Stimulated activated CD4-positive, alpha-beta T cell treated with anti-CD3 and anti-CD28 coated beads, Interleukin-4, amount 100 ng/mL, for 24 hours (primary cell): ENCODE measurements at places on chromosomes 3 and 15.

- DNase-seq: no peak
These were observed 33.5 kb upstream of the ALPK3 start for GRCh38 chr15:84783493-84784251.

DNA sequence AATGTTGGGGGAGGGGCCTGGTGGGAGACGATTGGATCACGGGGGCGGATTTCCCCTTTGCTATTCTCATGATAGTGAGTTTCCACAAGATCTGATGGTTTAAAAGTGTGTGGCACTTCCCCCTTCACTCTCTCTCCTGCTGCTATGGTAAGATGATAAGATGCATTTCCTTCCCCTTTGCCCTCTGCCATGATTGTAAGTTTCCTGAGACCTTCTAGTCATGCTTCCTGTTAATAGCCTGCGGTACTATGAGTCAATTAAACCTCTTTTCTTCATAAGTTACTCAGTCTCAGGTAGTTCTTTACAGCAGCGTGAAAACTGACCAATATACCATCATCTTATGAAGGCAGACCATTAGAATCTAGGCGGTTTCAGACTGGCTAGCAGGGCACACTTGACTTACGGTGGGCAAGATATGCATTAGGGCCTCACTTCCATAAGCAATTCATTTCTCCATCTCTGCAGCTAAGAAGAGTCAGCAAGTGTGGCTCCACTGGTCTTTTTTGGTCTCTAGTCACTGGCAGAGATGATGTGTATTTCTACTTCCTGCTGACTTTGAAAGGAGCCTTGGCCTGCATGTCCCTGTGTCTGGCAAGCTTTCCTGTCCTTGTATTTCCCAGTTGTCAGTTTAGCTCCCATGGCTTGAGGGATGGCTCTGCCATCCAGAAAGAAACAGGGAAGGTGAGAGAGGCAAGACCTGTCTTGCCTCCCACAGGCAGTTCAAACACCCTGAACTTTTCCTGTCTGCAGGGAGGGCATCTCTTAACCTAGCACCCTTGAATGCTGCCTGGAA is 109.0 kb upstream of the ADAMTS9 start:
- DNase-seq: no peak

GRCh38 chr3:101988596-101988995 is 139.3 kb downstream of the NFKBIZ start:
- DNase-seq: peak; percentile 23

DNA sequence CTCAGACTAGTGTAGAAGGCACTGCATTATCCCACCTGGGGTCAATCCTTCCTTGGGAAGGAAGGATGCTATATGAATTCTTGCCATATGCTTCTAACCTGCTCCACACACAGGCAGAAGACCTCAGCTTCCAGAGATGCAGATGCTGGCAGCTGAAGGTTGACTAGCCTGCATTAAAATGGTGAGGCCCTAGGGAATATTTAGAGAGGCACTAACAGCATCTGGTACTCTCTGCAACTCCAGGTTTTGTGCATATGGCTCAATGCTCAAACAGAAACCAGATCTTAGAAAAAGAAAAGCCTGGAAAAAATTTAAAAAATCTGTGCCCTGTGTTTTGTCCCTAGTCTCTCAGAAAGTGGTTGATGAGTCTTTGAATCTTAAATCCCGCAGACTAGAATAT is 56.0 kb upstream of the MYRIP start:
- no peak for DNase-seq

GRCh38 chr15:100879464-100880138 is at the start of gene ALDH1A3:
TSS of gene ALDH1A3 (plus strand) at chr15:100879831. CDS start at chr15:100879908, 77 bp downstream.
- no peak for DNase-seq

DNA sequence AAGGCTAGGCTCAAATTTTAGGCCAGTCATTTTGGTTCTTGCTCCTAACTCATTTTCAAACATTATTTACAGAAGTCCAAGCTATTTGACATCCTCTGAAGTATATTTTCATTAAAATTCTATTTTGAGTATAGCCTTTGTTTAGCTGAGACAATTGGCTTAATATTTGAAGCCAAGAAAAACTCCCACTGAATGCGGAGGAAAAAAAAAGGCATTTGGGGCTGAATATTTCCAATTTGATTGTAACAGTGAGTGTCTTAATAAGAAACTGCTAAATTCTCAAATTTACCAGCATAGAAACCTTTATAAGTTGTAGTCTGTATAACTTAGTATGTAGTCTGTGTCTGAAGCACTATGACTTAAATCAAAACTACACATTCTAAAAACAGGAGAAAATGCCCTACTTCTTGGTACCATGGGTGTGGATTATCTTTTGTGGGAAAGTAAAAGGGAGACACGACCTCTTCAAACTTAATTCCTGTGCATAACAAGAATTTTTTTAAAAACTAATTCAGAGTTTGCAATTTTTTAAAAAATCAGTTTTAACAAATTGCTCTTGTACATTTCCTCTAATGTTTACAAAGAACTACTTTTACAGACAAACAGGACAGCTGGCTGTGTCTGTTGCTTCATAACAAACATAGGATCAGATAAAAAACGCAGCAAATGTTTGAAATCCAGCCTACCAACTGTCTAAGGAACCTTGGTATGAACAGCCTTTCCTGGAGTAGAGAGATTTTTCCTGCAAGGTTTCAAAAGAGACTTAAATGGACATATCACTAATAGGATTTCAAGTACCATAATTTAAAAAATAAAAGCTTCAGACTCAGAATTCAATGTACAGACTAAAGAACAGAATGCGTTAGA is 52.7 kb upstream of the LMOD3 start:
- DNase-seq: no peak

DNA sequence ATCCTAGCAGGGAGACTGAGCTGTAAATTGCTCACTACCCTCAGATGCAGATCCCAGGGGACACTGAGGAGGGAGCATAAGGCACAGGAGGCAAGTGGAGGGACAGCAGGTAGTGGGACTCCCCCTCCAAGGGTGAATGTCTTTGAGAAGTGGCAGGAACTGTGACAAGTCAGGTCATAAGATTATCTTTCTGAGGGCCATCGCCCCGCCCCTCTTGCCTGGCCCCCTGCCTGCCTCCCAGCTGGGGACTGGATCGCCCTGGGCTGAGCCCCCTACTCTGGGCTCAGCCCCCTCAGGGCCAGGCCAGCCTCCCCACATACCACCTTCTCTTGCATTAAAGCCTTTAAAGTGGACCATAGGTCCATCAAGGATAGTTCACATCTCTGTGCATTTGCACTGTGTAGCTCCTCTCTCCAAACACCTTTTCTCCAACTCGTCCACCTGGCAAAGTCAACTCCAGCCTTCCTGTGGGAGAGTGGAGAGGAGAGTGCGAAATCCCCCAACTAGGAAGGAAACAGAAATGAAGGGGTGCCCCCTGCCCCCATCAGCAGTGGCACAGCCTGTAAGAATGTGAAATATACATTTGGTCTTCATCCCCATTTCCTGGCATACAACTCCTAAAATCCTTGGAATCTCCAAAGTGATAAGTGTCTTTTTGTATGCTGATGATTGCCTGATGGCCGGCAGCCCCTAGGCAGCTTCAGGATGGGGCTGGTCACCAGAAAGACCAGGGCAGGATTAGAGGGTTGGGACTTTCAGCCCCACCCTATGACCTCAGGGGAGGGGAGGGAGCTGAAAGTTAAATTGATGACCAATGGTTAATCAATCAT is 14.7 kb downstream of the PIF1 start:
- no peak for DNase-seq

DNA sequence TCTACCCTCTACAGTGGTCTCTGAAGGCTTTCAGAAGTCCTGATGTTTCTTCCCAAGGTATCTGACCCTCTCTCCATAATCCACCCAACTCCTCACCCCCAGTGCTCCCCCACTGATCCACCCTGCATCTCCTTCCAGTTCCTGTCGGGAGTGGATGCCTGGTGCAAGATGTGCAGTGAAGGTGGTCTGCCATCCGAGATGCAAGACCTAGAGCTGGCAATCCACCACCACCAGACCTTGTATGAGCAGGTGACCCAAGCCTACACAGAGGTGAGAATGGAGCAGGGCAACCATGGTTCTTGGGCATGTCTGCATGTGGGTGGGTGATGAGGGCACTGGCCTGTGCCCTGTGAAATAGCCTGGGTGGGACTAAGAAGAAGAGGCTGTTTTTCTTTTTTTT is 337.8 kb upstream of the ROPN1 start:
- DNase-seq: no peak

GRCh38 chr3:183247011-183247589 is 6.0 kb upstream of the B3GNT5 start:
- no peak for DNase-seq

DNA sequence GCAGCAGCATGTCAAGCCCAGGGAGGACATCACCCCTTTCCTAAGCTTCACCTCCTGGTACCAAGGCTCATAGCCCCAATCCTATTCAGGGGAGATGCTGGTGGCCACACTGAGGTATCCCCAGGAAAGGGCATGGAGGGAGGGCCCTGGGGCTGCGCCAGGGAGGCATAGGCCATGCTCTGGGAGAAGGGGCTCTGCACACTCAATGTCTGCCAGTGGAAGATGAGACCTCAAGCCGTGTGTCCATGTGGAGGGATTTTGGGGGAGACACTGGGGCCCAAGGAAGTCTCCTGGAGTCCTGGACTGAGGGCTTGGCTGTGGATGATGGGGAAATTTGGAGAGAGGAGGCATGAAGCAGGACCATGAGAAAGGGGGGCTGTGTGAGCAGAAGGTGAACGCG is 21.2 kb upstream of the PRR23E start:
- DNase-seq: no peak

DNA sequence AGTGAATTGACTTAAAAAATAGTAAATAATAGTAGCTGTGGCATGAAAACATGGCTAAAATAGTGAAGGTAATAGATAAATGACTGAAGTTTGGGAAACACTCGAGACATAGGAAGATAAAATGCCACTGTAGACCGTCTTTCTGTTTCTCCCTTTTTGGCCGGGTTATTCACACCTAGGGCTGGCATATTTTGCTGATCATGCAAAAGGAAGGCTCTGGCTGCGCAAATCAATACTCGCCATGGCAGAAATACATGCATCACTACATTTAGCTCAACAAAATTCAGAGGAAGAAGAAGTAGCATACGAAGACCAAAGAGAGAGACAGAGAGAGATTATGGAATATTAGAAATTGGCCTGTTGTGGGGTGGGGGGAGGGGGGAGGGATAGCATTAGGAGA is 242.2 kb upstream of the KBTBD8 start:
- no peak for DNase-seq

DNA sequence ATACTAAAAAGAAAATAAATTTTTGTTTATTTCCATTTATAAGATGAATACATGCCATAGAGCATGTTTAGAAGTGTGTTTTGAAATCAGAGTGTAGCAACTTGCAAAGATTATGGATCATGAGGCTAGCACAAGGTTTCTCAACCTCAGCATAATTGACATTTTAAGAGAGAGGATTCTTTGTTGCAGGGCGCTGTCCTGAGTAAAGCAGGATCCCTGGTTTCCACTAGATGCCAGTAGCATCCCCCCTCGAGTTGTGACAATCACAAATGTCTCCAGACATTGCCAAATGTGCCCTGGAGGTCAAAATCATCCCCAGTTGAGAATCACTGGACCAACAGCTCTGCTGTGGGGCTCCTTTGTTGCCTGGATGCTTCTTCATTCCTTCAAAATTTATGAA is 128.5 kb upstream of the RBMS3 start:
- no peak for DNase-seq

DNA sequence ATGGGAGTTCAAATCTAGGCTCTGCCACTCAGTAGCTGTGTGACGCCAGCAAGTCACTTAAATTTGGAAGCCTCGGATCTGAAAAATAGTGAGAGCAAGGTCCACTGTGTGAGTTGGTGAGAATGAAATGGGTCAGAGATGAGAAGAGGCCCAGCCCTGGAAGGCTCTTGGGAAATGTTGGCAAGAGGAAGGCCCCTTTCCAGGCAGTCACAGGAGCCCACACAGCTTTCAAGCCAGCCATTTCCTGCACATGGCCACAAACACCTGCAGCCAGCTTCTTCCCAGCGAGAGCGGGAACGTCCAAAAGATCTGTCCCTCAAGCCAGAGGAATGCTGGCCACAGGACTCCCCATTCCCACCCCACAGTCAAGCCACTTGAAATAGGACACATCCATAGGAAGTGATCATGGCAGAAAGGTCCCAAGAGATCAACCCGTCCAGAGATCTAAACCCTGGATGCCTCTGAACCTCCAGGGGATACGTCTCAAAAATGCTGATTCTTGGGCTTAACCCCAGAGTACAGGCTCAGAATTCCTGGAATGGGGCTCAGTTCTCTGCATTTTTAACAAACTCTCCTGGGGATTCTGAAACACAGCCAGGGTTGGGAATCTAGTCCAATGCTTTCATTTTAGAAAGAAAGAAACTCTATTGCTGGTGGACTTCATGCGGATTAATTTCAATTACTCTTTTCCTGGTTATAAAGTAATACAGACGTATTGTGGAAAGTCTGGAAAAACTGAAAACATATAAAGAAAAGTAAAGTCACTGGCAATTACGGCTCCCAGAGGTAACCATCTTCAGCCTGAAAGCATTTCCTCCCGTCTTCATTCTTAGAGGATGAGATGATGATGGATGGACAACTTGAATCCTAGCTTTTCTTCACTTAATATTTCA is 35.9 kb downstream of the NTRK3 start:
- DNase-seq: no peak

DNA sequence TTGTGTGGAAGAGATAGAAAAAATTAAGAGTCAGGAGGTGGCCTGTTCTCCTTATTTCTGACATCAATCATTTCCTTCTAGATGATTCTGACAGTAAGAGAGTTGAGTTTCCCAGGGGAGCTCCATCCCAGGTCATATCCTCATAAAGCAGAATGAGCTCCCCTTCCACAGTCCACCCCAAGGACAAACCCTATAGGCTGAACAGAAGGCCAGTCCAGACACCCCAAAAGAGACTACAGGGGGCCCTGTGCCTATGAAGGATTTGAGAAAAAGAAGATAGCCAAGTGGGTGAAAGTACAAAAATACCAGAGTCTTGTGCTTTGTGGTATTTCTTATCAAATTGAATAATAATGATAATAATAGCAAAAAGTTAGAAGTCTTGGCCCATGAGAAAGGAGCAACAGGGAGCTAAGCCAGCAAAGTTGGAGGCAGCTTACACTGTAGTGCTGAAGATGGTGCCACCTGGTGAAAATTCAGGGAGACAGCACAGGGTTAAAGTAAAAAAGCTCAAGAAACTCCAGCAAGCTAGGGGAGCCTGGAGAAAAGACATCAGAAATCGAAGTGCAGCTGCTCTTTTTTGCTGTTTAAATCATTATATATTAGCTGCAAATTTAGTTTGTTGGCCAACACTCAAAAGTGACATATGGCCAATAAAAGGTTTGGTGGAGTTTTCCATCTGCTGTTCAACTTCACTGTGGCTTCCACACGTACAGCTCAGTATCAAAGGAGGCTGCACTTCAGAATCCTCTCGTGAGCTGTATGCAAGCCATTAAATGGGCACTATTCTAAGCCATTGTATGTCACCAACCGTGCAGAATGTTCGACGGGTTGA is 35.8 kb upstream of the SLC24A5 start:
- no peak for DNase-seq
